Activated naive CD8-positive, alpha-beta T cell treated with anti-CD3 and anti-CD28 coated beads, Interleukin-2, amount 50 U/mL, for 24 hours (primary cell): ENCODE measurements at places on chromosomes 2 and 18.

GRCh38 chr2:194270648-194271047, 1386.4 kb upstream of the SLC39A10 start:
- DNase-seq, result no peak
- no peak overlapping the region for H3K27ac ChIP-seq
- no peaks in the 10 kb centered on the region for H3K4me1 ChIP-seq
- H3K4me3 ChIP-seq, result no peak overlapping the region

DNA sequence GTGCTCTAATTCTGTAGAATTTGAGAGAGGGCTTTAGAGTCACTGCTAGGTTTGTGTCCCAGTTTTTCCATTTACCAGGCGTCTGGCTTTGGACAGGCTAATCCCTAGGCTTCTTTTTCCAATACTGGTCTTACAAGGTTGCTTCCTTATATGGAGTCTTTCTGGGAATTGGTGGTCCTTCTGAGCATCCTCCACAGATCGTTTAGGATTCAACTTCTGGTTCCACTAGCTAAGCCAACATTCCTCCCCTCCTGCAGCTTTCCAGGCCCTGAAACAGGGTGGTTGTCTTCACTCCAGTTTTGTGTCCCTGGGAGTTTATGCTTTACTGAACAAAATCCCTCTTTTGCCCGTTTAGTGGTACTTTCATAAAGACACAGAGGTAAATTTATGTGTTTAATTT, 170.6 kb downstream of the CERS6 start:
- H3K36me3 ChIP-seq, result peaks cover 3% of the 10 kb centered on the region
- H3K4me3 ChIP-seq, result no peak overlapping the region
- H3K4me1 ChIP-seq, result peaks cover 26% of the 10 kb centered on the region

GRCh38 chr2:158060160-158060834, 41.4 kb upstream of the UPP2 start:
- no peak overlapping the region for H3K27ac ChIP-seq
- H3K4me3 ChIP-seq, result no peak overlapping the region
- H3K4me1 ChIP-seq, result no peaks in the 10 kb centered on the region
- H3K27me3 ChIP-seq, result peaks cover 4% of the 10 kb centered on the region
- DNase-seq, result no peak

DNA sequence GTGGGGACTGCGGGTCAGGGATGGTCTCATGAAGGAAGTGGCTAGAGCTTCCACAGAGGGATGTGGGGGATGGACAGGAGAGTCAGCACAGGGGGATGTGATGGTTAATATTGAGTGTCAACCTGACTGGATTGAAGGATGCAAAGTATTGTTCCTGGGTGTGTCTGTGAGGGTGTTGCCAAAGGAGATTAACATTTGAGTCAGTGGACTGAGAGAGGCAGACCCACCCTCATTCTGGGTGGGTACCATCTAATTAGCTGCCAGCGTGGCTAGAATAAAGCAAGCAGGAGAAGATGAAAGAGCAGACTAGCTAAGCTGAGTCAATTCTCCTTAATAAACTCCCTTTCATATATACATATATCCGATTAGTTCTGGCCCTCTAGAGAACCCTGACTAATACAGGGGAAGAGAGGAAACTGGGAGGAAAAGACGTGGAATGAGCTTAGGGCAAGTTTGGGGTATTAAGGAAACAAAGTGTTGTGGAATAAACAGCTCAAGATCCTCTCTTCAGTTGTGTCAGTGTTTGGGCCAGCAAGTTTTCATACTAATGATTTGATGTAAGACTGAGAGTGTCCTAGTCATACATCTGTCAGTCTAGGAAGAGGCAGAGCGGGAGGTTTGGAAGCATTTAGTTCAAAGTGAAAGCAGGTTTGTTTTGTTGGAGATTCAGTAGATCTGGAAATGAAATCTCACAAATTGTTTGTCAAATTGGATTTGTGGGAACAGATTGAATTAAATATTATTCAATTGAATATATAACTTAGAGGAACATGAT, 135.2 kb upstream of the NT5C1B start:
- DNase-seq, result no peak
- H3K36me3 ChIP-seq, result peaks cover 4% of the 10 kb centered on the region
- no peaks in the 10 kb centered on the region for H3K27me3 ChIP-seq

- peak overlapping the region; percentile 93 for H3K27ac ChIP-seq
- peaks cover 42% of the 10 kb centered on the region for H3K4me1 ChIP-seq
- no peaks in the 10 kb centered on the region for H3K27me3 ChIP-seq
Observed at GRCh38 chr2:190649798-190650390, 1.0 kb downstream of the NAB1 start.

DNA sequence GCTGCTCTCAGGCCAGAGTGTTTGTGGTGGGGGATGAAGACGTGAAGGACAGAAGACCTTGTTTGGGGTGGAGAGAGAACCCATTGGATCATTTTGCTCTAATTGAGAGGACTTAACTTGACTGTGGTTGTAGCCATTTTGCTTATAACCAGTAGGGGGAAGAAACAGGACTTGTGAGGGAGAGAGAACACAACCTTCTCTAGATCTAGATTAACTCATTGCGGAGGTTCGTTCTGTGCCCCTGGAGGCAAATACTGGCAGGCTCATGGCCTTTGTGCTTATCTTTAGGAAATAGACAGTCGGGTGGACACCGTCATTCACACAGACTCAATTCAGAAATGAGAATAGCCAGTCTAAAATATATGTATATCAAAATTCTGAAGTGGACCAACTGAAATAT, 147.0 kb upstream of the LHCGR start:
- DNase-seq, result no peak
- no peak overlapping the region for H3K4me3 ChIP-seq
- no peaks in the 10 kb centered on the region for H3K36me3 ChIP-seq
- no peaks in the 10 kb centered on the region for H3K4me1 ChIP-seq
- no peak overlapping the region for H3K27ac ChIP-seq
- peaks cover 5% of the 10 kb centered on the region for H3K27me3 ChIP-seq

DNA sequence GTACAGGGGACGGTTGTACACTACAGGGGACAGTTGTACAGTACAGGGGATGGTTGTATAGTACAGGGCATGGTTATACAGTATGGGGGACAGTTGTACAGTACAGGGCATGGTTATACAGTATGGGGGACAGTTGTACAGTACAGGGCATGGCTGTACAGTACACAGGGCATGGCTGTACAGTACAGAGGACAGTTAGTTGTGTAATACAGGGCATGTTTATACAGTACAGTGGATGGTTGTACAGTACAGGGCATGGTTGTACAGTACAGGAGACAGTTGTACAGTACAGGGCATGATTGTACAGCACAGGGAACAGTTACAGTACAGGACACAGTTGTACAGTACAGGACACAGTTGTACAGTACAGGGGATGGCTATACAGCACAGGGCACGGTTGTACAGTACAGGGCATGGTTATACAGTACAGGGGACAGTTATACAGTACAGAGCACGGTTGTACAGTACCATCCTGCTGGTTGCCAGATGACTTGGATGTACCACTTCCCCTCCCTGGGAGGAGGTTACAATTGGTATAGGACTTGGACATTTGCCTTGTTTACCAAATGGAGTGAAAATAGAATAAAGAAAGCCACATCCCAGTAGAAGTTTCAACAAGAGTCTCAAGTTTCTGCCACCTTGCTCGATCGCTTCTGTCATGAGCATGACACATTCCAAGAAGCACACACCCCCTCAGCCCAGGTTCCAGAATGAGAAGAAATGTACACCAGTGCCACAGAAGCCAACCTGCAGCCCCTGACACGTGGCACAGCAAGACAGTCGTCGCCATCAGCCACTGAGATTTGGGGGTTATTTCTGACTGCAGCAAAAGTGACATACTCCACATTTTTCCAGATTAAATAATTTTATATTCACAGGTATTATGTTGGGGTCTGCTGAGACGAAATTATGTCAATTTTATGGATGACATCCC, 16.0 kb downstream of the CYRIA start:
- peaks cover 31% of the 10 kb centered on the region for H3K4me1 ChIP-seq
- H3K36me3 ChIP-seq, result no peaks in the 10 kb centered on the region
- no peak overlapping the region for H3K4me3 ChIP-seq
- H3K27me3 ChIP-seq, result no peaks in the 10 kb centered on the region
- no peak for DNase-seq

DNA sequence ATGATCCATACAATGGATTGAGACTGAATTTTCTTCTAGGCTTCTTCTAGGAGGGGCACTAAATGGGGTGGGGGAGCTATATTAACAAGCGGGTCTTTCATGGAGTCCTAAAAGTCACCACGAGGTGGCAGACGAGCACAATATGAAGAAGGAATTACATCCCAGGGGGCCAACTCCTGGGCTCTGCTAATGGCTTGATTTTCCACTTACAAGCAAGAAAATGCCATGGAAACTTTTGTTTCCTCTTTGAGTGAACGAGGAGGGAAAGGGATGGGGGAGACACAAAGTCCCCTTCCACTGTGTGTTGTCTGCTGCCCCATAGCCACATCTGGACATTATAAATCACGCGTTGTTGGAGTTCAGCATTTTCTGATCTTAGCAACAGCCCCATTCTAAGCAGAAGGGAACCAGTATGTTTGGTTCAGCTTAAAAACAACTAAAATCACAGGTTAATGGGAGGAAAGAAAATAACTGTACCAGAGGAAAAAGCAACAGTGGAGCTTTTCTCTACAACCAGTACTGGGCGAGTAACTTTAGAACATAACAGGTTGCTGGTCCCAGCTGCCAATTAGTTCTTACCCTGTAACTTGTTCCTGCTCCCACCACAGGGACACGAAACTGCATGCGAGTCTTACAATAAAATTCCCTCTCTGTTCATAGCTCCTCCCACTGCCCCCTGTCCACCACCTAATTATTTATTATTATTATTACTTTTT, 285.0 kb upstream of the PARD3B start:
- no peaks in the 10 kb centered on the region for H3K36me3 ChIP-seq
- DNase-seq, result peak; percentile 38
- H3K27ac ChIP-seq, result no peak overlapping the region
- peaks cover 3% of the 10 kb centered on the region for H3K4me1 ChIP-seq

- no peak overlapping the region for H3K27ac ChIP-seq
- H3K4me1 ChIP-seq, result no peaks in the 10 kb centered on the region
- H3K27me3 ChIP-seq, result peaks cover 31% of the 10 kb centered on the region
- no peak for DNase-seq
- no peak overlapping the region for H3K4me3 ChIP-seq
- H3K36me3 ChIP-seq, result no peaks in the 10 kb centered on the region
Observed at GRCh38 chr18:54964741-54965140, 5.5 kb upstream of the CCDC68 start.

DNA sequence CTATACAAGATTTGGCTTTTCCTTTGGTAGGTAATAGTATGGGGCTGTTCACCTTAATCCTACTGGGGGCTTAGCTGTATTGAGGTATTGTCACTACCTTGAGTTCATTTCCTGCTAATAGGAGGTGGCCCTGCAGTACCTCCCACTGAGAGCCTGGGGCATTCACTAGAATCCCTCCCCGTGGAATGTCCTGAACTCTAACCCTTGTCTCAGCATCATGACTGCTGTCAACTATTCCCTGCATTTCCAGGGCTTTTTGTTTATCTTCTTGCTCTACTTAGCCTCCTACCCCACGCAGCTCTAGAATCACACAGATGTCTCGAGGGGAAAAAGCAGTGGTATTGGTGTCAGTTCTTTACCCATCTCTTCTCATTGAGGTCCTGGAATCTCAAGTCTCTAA, 542.3 kb downstream of the METTL4 start:
- H3K36me3 ChIP-seq, result no peaks in the 10 kb centered on the region
- no peak overlapping the region for H3K4me3 ChIP-seq
- H3K27ac ChIP-seq, result no peak overlapping the region
- peaks cover 3% of the 10 kb centered on the region for H3K4me1 ChIP-seq
- H3K27me3 ChIP-seq, result no peaks in the 10 kb centered on the region

DNA sequence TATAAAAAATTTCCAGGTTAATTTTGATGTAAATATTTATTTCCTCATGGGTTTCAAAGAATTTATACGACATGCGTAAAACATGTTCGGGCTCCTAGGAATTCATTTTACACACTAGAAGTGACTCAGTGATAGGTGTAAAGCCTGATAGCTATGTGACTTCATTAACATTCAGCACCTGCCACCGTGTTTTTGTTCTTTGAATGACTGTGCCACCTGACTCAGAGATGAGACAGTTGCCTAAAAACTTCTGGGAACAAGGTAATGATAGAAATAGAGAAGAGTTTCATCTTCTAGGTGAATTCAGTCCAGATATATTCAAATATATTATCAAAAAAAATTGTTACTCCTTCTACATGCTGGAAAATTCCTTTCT, 10.0 kb downstream of the IL1R2 start:
- H3K36me3 ChIP-seq, result no peaks in the 10 kb centered on the region
- peaks cover 9% of the 10 kb centered on the region for H3K27me3 ChIP-seq
- no peak overlapping the region for H3K27ac ChIP-seq
- peaks cover 19% of the 10 kb centered on the region for H3K4me1 ChIP-seq
- H3K4me3 ChIP-seq, result no peak overlapping the region

GRCh38 chr18:50410008-50410407, 35.2 kb downstream of the SKA1 start:
- no peak overlapping the region for H3K4me3 ChIP-seq
- H3K27me3 ChIP-seq, result peaks cover 32% of the 10 kb centered on the region
- H3K36me3 ChIP-seq, result no peaks in the 10 kb centered on the region
- H3K27ac ChIP-seq, result no peak overlapping the region

DNA sequence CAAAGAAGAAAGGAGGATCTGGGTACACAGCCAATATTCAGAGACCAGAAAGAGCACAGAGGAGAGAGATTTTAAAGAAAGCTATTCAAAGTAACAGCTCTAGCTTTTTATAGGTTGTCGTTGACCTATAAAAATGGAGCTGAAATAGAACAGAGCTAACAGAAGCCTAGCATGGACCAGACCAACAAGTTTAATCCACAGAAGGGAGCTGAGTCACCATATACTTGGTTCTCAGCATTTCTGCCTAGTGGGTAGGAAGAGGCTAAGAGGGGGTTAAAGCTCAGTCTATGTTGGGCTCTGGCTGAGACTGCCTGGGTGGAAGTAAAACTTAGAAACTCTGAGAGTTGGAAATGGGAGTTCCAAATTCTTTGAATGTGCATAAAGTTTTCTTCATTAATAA, 678.0 kb upstream of the CDH2 start:
- H3K27me3 ChIP-seq, result no peaks in the 10 kb centered on the region
- no peaks in the 10 kb centered on the region for H3K4me1 ChIP-seq
- no peak overlapping the region for H3K4me3 ChIP-seq

DNA sequence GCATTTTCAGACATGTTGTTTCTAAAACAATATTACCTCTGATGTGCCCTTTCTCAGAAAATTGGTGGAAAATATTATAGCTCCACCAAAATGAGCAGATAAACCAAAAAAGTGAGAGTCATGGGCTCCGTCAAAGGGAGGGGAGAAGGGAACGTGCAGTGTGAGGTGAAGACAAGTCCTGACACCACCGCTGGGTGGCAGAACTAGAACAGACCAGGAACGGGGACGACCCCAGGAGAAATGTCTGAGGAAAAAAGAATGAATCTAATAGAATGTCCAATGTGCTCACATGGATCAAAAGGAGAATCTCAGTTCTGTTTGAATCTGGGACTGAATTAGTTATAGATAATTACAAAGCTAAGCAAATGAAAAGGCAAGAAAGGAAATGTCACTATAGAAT, 22.6 kb upstream of the BCL2 start:
- no peaks in the 10 kb centered on the region for H3K27me3 ChIP-seq
- DNase-seq, result peak; percentile 22
- H3K36me3 ChIP-seq, result peaks cover 42% of the 10 kb centered on the region
- H3K27ac ChIP-seq, result no peak overlapping the region

GRCh38 chr2:101253013-101253702, 472 bp downstream of the CNOT11 start:
- H3K4me3 ChIP-seq, result peak overlapping the region; percentile 94
- DNase-seq, result peak; percentile 69
- H3K27me3 ChIP-seq, result no peaks in the 10 kb centered on the region
- peaks cover 53% of the 10 kb centered on the region for H3K4me1 ChIP-seq
- peaks cover 18% of the 10 kb centered on the region for H3K36me3 ChIP-seq
